ENCODE measurements at places on chromosomes 3 and 15.
A peak's percentile ranks its signal among the peaks of the same experiment; 100 is the strongest.

DNA sequence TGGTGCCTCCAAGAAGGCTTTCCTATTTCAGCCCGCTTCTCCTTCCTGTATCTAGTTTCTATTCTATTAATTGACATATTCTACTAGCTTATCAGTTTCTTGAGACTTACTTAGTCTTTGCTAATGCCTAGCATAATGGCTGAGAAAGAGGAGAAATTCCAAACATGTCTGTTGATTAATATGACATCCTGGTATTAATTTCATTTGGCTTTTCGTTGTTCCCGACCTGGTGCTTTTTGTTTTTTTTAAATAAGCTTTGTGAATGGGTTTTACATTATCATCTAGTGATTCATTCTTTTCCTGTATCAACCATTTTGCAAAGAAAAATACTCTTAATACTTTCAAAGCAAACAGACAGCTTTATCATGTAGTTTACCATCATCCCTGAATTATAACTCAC is 13.1 kb downstream of the WDR53 start:
- DNase-seq: no peak

DNA sequence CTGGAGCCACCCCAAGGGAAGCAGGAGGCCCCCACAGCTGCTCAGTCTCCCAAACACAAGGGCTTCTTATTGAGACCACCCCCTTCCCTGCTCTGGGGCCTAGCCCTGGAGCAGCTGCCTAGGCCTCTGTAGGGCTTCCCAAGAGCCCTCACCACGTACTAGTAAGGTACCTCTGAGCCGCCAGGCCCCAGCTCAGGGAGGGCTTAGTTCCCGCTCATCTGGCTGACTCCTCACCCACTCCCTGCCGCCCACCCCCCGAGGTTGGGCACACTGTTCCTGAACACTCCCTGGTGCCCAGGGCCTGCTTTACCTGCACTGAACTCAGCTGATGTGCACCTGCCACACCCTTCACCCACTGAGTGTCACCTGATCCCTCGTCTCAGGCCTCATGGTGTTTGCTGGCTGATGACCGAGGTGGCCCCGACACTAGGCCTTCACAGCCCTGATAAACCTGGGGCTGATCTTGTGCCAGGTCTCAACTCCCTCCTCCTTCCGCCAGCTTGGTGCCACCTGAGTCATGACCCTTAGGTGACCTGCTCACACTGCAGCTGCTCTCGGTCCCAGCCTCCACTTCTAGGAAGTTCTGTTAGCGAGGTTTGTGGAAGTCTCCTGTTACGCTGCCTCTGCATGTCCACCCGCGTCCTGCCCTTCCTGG is 18.0 kb upstream of the SPTBN5 start:
- no peak for DNase-seq

DNA sequence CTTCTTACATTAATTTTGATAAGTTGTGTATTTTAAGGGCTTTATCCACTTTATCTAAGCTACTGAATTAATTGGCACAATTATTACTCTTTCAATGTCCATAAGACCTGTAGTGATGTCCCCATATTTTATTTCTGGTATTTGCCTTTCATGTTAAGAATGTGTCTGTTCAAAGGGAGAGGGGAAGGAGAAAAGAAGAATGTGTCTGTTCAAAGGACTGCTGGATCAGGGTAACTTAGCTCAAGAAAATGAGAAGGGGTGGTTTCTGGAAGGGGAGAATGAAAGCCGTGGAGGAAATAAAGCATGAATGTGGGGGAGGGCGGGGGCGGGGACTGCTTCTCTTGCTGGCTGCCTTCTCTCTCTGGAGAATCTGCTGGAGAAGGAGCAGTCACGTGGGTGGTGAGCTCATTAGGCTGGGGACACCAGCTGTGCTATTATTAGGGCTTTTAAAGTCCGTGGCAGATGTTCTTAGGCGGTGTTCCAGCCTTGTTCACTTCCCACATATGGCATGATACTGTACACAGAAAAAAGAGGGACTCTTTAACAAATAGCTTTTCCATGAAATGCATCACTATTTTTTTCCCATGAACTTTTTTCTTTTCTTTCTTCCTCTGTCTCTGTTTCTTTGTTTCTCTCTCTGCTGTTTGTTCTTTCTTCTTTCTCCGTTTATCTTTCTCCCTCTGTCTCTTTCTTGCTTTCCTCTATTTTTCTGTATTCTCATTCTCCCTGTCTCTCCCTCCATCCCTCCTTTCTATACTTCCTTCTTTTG is 63.7 kb upstream of the ULK4 start:
- peak; percentile 93 for DNase-seq

DNA sequence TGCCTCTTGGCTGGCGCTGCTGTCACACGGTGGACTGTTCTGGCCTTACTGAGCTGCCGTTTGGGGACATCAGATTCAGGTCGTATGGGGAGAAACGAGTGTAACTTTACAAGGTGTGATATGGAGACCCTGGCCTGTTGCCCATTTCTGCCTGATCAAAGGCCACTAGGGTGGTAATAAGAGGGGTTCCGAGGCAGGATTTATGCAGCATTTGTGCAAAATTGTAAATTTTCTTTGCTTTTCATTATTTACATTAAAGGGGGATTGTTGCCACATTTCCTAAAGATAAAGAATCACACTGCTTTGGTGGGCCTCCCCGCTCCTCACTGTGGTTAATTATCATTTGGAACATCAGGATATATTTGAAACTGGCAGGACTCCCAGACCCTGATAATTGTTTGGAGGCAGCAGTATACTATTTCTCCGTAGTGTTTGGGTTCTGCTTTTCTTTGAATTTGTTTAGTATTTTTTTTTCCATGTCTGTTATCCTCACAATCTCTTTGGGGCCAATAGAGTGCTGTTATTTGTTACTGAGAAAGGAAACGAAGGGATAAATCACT is 891 bp downstream of the NXPE3 start:
- no peak for DNase-seq

GRCh38 chr15:43165801-43166325 is 19.3 kb upstream of the CCNDBP1 start:
- DNase-seq: no peak

GRCh38 chr3:141123677-141124410 is 72.7 kb downstream of the SPSB4 start:
- no peak for DNase-seq

- no peak for DNase-seq
Observed at GRCh38 chr3:148534089-148534988, 163.4 kb upstream of the AGTR1 start.

- DNase-seq: no peak
Observed at GRCh38 chr3:46844397-46844796, 18.8 kb downstream of the MYL3 start.

DNA sequence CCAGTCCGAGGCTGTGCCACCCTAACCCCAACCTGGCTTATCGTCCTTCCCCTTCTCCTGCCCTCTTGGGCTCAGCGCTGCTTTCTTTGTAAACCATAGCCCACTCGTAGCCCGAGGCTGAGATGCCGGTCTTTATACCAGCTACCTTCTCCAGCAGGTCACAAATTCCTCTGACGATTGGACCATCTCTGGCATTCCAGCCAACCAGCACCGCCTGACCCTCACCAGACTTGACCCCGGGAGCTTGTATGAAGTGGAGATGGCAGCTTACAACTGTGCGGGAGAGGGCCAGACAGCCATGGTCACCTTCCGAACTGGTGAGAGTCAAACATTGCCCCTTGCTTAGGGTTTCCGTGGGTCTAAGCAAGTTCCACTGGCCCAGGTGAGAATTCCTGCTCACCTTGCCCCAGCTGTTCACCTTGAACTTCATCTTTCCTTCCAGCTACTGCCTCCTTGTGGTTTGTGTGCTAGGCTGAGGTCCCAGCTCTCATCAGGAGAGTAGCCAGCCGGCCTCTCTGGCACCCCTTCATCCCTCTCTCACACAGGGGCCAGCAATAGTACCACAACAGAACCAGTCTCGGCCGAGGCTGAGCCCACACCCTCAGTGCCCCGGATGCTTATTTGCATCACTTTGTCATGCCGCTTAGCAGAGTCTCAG is 66.7 kb downstream of the BOC start:
- no peak for DNase-seq

- no peak for DNase-seq
Observed at GRCh38 chr3:78139166-78139565, 1099.3 kb downstream of the ROBO2 start.

DNA sequence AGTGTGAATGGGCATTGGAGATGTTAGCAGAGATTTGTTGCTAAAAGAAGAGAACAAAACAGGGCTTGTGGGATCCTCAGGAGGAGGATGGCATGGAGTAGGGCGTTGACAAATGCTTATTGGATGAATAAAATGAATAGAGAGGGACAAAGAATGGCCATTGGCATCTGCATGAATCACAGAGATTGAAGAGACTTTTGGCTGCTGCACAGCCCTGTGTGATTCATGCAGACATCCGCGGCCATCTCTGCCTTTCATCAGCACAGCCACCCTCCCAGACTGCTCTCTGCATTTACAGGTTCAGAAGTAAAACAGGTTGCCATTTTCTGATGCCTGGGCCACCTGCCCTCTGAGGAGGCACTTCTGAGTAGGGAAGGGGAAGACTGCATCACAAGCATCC is 397.9 kb downstream of the EPHB1 start:
- no peak for DNase-seq

- DNase-seq: no peak
Observed at GRCh38 chr3:111819927-111820326, 39.1 kb upstream of the PHLDB2 start.
